ENCODE measurements at places on chromosomes 1 and 21.
A peak's percentile ranks its signal among the peaks of the same experiment; 100 is the strongest.

DNA sequence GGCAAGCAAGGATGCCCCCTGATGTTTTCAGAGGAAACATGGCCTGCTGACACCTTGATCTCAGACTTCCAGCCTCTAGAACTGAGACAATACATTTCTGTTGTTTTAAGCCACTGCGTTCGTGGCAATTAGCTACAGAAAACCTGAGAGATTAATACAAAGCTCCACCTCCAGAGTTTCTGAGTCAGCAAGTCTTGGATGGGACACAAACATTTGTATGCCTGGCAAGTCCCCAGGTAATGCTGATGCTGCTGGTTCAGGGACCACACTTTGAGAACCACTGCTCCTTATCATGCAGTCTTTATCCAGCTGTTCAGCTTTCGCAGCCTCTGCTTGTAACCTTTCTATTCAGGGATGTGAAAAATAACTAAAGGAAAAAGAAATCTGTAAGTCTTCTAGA, 565.7 kb upstream of the PLXNA2 start:
- no peak for DNase-seq

DNA sequence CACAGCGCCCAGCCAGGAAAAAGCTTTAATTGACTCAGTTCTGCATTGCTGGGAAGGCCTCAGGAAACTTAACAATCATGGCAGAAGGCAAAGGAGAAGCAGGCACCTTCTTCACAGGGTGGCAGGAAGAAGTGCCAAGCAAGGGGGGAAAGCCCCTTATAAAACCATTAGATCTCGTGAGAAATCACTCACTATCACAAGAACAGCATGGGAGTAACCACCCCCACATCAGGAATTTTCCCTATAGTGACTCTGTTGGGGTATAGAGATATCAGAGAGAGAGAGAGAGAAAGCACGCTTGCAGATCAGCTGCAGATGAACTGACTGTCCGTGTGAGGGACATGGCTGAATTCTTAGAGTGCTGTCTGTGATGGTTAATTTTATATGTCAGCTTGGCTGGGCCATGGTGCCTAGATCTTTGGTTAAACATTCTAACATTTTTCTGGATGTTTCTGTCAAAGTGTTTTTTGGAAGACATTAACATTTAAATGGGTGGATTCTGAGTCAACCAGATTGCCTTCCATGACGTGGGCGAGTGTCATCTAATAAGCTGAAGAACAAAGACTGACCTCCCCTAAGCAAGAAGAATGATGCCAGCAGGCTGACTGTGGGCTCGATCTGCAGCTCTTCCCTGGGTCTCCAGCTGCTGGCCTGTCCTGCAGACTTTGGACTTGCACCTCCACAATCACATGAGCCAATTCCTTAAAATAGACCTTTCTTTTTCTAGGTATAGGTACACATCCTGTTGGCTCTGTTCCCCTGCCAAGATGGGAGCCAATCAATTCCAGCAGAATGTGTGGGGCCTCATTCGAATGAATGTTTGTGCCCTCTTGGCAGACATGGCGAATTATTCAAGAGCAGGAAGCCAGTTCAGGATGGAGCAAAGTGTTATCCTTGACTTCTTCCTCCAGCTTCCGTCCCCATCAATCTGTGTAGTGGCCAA, 21.4 kb upstream of the CPT2 start:
- DNase-seq: no peak

- DNase-seq: no peak
These were observed 8.7 kb upstream of the OLIG1 start for GRCh38 chr21:33061233-33061632.

DNA sequence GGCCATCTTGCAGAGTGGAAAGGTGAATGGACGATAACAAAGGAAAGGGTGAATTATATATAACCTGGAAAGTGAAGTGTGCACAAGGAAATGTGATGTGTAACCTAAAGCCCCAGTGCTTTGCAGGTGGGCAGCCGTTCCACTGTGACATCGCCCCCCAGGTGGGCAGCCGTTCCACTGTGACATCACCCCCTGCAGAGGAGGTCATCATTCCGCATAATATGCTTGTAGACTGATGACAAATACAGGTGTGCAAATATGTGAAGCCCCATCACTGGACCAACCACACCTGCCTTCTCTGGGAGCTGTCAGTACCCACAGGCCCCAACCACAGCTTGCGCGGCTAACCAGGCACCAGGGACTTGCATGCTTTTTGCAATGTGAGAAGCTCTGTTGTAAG, 4.7 kb upstream of the ZNF496 start:
- DNase-seq: no peak

GRCh38 chr1:210541680-210542358, 213.1 kb downstream of the HHAT start:
- DNase-seq: no peak

GRCh38 chr1:85580872-85581801, 576 bp downstream of the CCN1 start:
- peak; percentile 52 for DNase-seq
